Fibroblast of skin of abdomen (primary cell): ENCODE measurements at places on chromosomes 16 and 17.

DNA sequence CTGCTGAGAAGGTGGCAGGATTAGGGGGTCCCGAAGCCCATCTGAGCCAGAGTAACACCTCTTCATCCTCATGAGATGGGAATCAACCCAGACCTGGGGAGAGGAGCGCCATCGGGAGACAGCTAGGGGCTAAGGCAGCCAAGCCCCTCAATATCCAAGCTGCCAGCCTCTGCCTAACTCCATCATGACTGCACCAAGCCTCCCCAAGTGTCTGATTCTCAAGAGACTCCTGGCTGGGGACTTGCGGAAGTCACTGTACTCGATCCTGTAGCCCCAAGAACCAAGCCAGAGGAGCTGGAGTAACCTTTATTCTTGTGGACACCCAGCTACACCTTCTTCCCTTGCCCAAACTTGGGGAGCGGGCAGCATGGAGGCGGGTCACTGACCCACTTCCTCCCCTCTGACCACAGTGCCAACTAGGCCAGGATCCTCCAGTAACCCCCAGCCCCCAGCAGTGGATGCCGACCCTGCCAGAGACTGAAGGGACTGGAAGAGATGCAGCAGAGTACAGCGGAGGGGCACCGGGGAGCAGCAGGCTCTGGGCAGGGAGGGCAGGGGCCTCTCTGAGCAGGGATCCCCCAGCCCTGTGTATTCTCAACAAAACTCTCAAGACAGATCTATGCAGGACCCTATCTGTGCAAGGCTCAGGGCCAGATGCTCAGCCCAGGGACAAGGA lies 13.3 kb downstream of the HDAC5 start:
- DNase-seq = no peak

GRCh38 chr16:15464401-15465186 lies 30.2 kb downstream of the BMERB1 start:
- DNase-seq = no peak

GRCh38 chr16:22250522-22250921 lies 44.4 kb downstream of the EEF2K start:
- no peak for DNase-seq

- DNase-seq = no peak
Observed at GRCh38 chr17:37218849-37219248, 156.9 kb upstream of the C17orf78 start.

- DNase-seq = peak; percentile 6
Observed at GRCh38 chr17:9472541-9472940, 103.1 kb downstream of the STX8 start.

DNA sequence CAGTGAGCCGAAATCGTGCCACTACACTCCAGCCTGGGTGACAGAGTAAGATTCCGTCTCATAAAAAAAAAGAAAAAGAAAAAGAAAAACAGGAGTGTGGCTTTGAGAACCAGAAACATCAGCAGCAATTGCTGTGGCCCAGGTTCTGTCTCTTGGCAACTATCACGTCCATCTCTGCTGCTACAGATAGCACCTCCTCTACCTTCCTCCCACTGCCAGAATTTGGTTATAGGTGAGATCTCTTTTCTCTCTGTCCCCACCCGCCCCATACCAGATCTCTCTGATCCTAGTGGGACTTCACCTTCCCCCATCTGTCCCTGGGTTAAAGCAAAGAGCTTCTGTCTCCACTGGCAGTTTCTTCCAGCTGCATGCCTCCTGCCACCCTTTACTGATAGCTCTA lies 3.1 kb downstream of the TLCD2 start:
- no peak for DNase-seq

- peak; percentile 48 for DNase-seq
Observed at GRCh38 chr17:39069114-39069756, 82.2 kb downstream of the PLXDC1 start.

GRCh38 chr17:42647778-42648177 lies 11.3 kb upstream of the TUBG2 start:
- DNase-seq = no peak

DNA sequence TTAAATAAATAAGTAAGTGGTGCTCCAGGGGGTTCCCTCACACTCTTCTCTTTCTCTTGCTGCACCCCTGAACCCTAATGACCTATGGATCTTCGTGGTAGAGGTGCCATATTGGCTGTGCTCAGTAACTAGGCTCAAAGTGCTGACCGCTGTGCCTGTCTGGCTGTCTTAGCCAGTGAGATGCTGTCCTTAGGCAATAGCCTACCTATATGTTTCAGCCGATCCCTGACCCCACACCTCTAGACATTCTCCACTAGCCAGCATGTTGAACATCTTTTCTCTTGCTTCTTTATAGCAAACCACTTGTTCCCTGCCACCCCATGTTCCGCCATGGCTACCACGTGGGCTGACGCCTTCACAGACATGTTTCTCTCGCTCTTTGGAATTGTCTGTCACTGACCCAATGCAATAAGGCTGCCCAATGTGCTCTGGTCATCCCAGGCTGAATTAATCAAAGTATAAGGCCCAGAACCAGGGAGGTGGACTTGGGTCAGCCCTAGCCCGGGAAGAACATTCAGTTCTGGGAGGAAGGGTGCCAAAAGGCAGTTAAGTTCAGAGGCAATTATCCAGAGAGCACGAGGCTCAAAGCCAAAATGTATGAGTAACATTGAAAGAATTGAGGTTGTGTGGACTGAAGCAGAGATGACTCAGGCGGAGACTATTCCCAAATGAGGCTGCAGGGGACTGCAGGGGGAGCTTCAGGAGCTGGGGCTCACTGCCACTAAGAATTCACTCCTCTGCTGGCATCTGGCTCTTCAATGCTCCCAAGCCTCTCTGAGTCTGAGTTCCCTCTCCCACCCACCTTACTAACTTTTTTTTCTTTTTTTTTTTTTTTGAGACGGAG lies 28.7 kb upstream of the TNRC6A start:
- DNase-seq = peak; percentile 99

DNA sequence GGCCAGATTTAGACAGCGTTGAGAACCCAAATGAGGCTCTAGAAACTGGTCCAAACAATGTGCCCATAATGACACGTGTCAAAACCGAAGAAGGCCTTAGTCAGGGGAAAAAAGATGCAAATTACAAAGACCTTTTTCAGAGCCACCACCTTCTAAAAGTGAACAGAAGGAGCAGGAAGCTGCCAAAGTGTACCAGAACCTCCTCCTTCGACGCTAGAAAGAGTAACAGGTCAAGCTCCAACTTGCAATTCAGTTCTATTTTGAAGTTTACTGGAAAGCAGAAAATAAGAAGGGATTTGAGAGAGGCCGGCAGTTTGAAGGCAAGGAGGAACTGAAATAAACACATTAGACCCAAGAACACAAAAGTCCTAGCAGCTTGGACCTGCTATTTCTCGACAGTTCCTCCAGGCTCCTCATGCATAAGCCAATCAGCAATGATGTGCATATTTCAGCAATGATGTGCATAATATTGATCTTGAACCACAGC lies 61.8 kb downstream of the XYLT1 start:
- no peak for DNase-seq

- DNase-seq = no peak
Observed at GRCh38 chr17:43780135-43780534, at the start of gene CFAP97D1. Gene CFAP97D1, plus strand, starts transcription at chr17:43780435. Its CDS starts 28 bp downstream, at chr17:43780463.

DNA sequence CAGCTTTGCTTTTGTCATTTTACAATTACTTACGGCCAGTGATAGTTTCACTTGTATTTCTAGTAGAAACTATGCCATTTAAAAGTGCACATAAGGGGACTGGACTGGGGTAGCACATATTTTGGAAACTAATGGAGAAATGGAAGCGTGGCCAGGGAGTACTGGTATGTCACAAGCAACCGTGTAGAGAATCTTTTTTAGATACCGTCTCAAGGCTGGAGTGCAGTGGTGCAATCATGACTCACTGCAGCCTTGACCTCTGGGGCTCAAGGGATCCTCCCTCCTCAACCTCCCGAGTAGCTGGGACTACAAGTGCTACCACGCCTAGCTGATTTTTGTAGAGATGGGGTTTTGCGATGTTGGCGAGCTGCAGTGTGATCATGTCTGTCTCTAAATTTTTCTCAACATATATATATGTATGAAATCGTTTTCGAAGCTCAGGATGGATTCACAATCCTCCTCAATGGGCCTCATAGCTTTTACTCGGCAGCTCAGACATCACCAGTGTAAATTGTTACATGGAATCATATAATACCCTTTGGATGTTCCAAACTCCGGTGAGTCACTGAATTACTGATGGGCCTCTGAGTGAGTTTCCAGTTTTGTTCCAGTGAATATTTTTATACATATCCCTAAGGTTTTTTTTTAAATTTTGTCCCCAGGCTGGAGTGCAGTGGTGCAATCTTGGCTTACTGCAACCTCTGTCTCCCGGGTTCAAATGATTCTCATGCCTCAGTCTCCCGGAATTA lies 51.7 kb downstream of the ZNF778 start:
- no peak for DNase-seq

GRCh38 chr17:77475016-77475976 lies 334.5 kb downstream of the SEC14L1 start:
- peak; percentile 97 for DNase-seq

DNA sequence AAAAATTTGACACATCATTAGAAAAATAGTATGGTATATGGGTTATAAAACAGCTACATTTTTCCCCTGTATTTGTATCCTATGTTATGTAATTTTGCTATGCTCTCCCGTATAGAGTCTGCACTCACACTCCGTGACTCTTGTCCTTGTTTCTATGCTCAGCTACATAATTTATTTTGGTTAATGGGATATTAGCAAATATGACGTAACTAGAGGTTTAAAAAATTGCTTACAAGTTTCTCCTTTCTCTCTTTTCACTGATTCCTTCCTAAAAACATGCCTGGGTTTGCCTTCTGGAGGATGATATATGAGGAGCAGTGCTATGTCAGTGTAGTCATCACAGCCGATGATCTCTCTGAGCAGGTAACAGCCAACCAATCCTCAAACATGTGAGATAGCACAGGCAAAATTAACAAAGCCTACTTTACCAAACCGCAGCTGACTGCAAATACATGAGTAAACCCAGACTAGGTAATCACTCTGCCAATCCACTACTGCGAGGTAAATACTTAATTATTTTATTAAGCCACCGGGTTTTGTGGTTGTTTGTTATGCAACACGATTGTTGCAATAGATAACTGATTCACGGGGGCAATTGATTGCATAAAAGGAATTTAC lies 126.9 kb downstream of the KIF2B start:
- no peak for DNase-seq

DNA sequence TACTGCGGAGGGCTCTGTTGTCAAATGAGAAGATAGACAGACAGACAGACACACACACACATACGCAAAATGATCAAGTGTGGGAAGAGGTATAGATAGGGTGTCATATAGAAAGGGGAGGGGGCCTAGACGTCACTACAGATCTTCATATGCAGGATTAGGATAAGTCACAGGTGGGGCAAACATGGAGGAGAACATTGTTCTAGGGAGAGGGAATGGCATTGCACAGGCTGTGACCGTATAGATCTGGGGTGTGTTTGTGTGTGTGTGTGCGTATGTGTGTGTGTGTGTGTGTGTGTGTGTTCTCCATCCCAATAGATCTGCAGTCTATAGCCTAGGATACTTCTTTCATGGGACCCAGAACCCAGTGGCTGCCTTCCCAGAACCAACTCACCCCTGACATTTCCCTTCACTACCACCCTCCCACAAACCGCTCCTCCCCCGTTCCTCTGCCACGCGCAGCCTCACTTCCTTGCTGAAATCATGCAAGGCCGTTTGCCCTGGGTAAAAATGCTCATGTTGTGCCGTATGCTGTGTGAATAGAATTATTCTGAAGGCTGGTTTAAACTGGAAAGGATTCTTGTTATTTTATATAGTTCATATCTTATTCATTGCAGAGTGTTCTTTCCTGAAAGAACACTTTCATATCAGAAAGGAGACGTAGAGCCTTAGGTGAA lies 50.5 kb upstream of the CCL1 start:
- no peak for DNase-seq

DNA sequence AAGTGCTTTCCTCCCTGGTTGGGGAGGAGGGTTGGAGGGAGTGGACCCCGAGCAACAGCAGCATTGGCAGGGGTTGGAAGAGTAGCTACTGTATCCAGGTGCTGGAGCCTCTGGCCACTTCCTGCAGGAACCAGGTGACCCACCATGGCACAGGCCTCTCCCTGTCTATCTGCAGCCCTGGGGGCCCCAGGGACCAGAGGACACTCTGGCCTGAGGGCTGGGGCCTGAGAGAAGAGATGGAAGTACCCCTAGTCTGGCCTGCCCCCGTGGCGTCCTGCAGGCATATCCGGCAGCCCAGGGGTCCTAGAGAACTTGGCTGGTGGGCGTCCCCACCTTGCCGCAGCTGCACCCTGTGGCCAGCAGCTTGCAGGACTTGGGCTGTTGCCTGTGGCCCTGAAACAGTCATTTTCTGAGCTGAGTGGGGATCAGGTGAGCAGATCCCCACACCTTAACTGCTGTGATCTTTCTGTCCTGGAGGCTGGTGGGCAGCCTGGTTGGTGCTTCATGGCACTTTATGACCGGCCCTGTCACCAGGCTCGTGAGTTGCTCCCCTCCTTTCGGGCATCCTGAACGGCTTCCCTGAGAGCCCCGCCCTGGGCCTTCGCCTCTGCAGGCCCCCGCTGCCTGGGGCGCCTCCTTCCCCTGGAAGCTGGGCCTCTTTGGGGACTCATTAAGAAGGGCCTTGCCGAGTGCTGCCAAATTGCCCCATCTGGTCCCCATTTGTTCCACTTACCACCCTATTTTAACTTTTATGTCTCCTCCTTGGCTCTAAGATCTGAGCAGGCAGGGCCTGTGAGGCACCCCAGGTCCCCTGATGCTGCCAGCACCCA lies 298.6 kb downstream of the SEC14L1 start:
- no peak for DNase-seq

DNA sequence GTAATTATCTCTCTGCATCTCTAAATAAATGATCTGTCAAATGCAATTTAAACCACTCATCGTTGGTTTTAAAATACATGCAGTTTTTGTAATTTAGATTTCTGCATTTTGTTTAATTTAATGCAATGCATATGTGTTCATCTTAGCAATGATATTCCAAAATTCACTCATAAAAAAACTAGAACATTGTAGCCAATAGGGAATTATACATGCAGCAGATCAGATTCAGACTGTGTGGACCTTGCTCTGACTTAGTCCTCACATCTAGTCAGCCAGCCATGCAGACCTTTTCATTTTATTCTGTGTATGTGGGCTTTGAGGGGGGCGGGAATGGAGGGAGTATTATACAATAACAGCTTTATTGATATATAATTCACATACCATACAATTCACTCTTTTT lies 37.3 kb upstream of the SIAH1 start:
- no peak for DNase-seq

DNA sequence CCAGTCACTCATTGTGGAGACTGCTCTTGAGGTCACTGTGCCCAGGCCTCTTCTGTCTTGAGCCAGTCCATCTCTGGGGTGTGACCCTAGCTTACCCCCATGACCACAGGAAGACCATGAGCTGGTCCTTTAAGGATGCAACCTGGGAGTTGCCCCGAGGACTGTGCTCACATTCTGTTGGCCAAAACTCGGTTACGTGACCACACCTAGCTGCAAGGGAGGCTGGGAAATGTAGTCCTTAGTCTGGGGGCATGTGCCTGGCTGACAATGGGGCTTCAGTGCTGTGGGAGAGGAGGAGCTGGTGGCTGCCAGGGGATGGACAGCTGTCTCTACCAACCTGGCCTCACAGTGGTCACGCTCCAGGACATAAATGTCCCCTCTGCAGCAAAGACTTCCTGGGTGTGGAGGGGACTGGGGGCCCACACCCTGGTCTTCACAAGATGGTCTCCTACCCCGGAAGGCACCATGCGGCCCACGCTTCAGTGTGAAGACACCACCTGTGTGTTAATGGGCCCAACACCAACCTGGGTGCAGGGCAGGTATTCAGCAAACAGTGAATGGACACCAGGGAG lies 55.4 kb downstream of the JPH3 start:
- no peak for DNase-seq
